Uterus (tissue), 4 donors: ENCODE measurements at places on chromosomes 1 and 21. TPM values are rescaled to one million over a fixed set of nuclear protein-coding genes. Genes with fewer than 3 reads are reported as not detected.
A peak's percentile ranks its signal among the peaks of the same experiment; 100 is the strongest.

DNA sequence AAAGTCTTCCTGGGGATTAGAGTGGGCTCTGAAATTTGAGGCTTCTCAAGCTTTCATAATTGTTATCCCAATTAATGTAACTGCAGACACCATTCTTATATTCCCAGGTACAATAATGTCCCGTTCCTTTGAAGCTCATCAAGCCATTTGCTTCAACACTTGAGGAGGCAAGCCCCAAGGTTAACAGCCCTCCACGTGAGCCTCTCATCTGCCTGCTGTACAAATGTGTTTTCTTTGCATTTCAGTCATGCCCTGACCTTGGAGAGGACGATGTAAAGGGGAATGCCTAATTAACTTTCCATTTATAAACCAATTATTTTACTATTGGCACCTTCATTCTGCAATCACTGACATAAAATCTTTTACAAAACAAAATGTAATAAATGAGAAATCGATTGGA lies 106.3 kb downstream of the SETD4 start:
- DNase-seq, result no peak

DNA sequence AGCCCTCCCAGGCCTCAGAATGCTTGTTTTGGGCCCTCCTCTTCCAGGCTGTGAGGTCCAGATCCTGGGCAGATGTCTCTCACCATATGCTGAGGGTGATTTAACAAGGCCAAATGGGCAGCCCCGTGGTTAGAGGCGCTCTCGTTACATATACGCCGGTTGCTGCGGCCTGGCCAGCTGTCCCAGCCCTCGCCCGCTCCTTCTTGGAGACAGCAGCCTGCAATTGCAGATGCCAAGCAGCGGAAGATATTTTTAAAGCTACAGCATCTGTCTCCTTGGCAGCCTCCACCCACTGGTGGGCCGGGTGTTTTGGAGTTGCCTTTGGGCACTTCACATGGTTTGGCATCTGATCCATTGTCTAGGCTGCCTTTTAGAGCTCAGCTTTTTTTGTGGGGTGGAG lies 178.8 kb upstream of the NFIA start:
- no peak for DNase-seq

DNA sequence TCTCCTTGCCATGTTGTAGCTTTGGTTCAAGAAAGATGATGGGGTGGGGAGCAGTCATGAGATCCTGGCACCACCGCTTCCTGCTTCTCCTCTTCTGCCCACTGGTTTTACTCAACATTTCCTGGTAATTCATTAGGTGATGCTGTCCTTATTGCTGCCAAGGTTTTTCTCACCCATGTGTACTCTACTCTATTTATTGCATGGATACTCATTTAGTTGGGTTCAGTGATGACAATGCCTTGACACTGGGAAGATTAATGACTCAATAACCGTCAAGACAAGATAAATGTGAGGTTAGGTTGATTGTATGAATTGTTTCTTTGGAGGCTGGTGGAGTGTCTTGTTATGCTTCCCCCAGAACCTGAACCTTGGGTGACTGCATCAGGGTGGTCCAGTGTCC lies 484.2 kb downstream of the SIPA1L2 start:
- DNase-seq, result no peak

GRCh38 chr1:55696891-55697290 lies 481.7 kb upstream of the USP24 start:
- no peak for DNase-seq

- no peak for DNase-seq
Measured at GRCh38 chr1:13735168-13735930, 35.4 kb downstream of the PRDM2 start.

DNA sequence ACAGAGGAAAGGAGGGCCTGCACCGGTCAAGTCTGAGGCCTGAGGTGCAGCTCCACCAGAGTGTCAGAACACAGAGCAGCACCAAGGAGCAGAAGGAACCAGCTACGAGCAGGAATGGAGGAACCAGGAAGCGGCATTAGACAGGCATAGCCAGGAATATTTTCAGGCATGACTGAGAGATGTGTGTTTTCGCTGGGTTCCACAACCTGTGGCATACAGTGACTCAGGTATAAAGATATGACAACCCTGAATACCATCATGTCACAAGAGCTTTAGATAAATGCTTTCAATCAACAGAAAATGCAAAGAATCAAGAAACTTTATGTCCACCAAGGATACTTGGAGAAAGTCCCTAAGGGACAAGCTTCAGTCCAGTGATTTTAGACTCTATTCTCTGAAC lies 189.3 kb upstream of the NRIP1 start:
- no peak for DNase-seq

GRCh38 chr1:36359911-36360550 lies 25.7 kb downstream of the STK40 start:
- DNase-seq, result no peak

DNA sequence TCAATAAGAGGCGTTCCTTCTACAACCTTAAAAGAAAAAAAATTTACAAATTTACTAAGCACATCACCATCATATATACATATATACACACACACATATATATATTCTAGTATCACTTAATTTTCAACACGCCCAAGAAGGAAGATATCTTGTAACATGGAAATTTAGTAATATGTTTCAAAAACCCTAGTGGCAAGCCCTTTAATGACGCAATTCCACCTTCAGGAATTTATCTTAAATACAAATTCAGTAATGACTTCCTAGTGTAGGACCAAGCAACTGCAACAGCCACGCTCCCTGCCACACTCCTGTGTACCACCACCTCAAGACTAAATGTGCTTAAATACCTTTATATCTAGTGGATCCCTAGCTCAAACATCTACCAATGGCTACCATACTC lies 12.5 kb downstream of the LBR start:
- no peak for DNase-seq

DNA sequence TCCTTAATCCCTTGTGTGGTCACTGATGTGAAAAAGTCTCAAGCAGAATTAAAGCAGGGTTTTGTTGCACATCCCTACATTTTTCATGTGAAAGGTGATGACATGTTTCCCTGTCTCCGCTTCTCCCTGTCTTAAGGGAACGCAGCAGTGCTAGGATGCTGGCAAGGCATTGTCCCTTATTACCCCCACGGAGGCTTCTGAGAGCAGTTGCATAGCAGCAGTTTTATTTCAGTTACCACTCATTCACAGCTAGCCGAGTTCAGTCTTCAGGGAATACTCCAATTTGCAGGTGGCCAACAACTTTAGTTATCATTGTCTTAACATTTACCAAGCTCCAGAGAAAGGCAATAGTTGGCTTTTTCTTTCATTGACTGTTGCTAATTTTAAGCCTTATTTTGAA lies 89.1 kb downstream of the CLEC20A start:
- no peak for DNase-seq

GRCh38 chr1:57252597-57253294 lies 171.1 kb downstream of the DAB1 start:
- no peak for DNase-seq

DNA sequence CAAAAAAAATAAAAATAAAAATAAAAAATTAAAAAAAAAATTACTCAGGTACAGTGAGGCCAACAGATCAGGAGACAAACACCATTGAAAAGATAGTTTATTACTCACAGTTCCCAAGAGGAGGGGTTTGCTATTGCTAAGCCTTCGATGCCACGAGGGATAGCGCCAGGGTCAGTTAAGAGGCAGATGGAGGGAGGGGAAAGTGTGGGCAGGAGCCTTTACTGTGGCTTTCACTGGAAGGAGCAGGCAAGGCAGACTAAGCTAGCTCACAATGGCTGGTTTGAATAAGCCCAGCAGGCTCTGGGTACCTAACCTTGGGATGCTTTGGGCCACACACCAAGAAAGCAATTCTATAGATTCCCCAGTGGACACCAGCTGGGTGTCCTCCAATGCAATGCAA lies 12.7 kb upstream of the RNF187 start:
- no peak for DNase-seq

GRCh38 chr1:204991342-204991844 lies 51.6 kb upstream of the CNTN2 start:
- DNase-seq, result no peak

GRCh38 chr1:180144659-180145357 lies 9.9 kb upstream of the QSOX1 start:
- DNase-seq, result no peak

DNA sequence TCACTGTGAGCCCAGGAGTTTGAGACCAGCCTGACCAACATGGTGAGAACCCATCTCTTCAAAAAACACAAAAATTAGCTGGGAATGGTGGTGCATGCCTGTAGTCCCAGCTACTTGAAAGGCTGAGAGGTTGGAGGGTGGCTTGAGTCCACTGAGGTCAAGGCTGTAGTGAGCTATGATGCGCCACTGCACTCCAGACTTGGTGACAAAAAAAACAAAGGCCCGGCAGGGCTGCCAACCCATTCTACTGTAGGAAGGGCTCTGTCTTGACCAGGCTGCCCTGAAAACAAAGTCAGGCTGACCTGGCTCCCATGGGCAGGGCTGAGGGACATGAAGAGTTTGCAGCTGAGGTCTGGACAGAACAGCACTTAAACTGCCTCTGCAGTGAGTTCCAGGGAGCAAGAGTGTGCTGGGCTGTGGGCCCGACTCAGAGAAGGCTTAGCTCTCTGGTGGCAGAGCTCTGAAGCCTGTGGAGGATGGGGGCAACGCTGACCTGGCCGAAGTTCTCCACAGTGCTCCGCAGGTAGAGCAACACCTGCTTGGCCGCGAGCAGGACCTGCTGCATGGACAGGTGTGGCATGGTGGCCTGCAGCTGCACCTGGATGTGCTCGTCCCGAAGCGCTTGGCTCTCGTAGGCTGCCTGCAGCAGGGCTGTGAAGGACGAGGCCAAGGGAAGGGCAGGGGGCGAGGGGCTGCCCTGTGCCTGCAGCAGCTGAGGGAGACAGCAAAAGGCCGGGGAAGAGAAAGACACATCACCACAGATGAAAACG lies 42.4 kb downstream of the URB1 start:
- DNase-seq, result no peak

GRCh38 chr1:182955596-182956588 lies 2.9 kb upstream of the SHCBP1L start:
- DNase-seq, result no peak

GRCh38 chr21:36684957-36685714 lies 13.8 kb upstream of the SIM2 start:
- DNase-seq, result no peak

- DNase-seq, result peak; percentile 18
Measured at GRCh38 chr1:161258439-161259344, at the start of gene PCP4L1. Gene PCP4L1 (plus strand): TSS chr1:161258745. CDS start chr1:161258975, 230 bp downstream.

DNA sequence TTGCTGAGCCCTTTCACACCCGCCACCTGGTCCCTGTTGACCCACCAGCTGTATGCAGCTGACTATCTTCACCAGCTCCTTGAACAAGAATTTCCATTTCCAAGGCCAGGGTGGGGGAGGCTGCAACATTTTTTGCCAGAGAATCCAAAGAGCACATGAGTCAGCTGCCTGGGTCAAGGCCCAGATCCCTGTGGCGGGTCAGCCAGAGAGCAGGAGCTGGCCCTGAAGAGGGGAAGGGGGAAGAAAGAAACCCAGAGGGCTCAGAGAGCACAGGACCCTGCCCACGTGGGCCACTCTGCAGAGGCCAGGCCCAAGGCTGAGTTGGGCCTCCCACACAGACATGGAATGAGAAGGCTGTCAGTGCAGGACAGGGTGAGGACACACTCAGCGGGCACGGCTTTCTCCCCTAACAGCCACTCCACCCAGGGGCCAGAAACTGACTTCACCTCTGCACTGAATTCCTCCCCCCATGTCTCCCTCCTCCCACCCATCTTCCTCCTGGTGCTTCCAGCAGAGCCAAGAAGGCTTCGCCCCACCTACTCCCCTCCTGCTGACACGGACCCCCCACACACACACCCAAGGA lies 28.9 kb downstream of the S100A6 start:
- DNase-seq, result peak; percentile 96

DNA sequence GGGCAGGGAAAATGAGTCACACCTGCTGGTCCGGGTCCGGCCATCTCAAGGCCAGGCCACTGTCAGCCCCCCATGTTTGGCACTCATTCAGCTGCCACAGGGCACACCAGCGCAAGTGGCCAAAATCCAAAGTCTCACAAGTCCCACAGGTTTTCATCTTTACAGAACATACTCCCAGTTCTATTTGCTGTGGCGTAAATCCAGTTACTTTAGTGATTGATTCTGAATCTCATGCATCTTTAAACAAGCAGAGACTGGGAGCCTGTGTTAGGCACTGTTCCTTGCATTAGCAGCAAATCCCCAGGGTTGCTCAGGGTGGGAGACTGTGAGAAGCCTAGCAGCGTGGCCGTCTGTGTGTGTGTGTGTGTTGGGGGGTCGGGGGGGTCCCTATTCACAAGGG lies 1.1 kb upstream of the SLC2A5 start:
- DNase-seq, result no peak

DNA sequence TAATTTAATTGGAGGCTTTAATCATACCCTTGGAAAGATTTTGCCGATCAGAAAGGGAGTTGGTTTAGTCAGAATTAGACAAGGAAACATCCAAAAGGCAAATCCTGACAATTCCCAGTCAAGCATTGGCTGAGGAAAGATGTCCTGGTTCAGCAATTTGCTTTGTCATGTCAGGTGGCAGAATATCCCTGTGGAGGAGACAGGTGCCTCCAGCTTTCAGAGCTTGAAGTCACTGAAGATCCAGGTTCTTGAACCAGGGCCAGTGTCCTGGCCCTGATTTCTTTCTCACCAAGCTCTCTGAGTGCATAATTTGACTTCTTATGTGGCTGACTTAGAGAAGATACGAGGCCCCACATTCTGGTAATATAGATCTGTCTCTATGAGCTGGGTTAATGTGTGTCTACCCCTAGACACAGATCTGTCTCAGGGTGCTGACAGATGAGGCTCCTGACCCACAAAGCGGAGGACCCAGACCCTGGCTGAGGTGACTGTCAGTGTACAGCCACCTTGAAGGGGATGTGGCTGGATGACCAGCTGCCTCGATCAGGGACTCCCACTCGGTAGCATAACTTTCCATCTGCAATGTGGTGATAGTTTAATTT lies 118.9 kb downstream of the HHAT start:
- no peak for DNase-seq

GRCh38 chr1:180907313-180908055 lies 5.2 kb upstream of the KIAA1614 start:
- DNase-seq, result no peak

- no peak for DNase-seq
Measured at GRCh38 chr1:244325056-244325758, 126.5 kb downstream of the ADSS2 start.

The SYPL2 gene
- 0.48 TPM for total RNA-seq

The SPRR1B gene
- not detected for total RNA-seq

The LRRC8C gene
- total RNA-seq, result 10.9 TPM

The IFFO2 gene
- total RNA-seq, result 5.9 TPM

The CLCA2 gene
- not detected for total RNA-seq

The ACTN2 gene
- total RNA-seq, result 0.29 TPM

The ADGRB2 gene
- 3.7 TPM for total RNA-seq

The FAM229A gene
- 14.4 TPM for total RNA-seq

The ZNF593OS gene
- total RNA-seq, result not detected
